ENCODE measurements at places on chromosomes 13 and 19.

GRCh38 chr19:4571305-4571917, 11.9 kb upstream of the SEMA6B start:
- no peak for DNase-seq

DNA sequence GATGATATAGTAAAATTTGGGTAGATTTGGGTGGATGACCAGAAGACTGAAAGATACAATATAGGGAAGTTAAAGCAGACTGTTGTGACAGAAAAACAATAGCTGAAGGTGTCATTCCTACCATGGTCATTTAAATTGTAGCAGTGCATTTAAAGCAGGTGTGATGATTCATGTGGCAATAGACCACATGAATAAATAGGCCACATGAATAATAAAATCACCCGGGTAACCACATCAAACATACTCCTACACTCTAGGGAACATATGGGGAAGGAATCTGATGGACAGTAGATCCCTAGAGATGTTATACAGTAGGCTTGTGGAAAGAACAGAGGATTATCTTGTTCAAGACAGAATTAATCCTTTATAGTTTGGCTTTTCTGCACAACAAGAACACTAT, 392.6 kb downstream of the SLITRK5 start:
- DNase-seq = no peak

DNA sequence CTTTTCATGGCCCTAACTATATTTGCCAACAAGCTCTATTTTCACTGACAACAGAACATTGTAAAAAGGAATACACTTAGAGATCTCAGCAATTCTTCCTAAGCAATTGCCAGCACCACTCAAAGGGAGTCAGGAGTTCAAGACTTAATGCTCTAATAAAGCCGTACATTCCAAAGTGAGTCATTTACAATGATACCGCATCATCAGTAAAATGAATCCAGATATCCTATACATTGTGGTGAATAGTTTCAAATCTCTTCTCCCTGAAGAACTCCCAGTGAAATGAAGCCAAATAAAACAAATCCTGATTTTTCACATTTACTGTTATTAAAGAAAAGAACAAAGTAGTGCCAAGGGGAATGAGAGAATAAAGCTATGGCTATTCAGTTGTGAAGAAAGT, 2898.7 kb upstream of the PCDH20 start:
- no peak for DNase-seq

GRCh38 chr19:49570138-49570856, 10.1 kb downstream of the NOSIP start:
- no peak for DNase-seq

DNA sequence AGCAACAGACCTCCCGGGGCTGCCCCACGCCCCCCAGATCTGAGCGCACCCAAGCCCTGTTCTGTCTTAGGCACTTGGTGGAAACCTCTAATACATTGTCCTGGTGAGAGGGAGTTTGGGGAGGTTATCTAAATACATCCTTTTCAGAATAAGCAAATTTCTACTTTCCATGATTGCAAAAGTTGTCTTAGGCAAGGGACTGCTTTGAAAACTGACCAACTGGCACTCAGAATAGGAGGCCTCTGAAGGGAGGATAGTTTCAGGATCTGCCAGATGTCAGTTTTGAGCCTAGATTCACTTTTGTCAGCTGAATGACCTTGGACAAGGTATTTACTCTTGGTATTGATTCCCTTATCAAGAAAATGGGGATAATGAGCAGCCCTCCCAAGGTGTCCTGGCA, 11.8 kb downstream of the SERP2 start:
- no peak for DNase-seq

GRCh38 chr13:41905600-41906254, 55.2 kb downstream of the VWA8 start:
- no peak for DNase-seq

DNA sequence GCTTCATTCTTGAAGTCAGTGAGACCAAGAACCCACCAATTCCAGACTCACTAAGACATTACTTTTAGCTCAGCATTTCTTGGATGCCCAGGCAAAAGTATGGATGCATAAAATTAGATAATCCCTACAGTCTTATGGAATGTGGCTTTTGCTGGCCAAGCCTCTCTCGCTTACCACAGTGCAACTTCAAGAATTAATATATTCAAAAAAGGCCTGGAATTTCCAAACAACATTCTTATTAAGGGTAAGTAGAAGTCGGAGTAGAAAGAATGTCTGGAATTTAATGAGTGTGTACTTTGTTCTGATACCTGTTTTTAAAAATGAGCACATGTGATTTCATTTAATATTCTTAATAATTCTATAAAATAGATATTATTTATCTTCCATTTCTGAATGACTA, 302.4 kb upstream of the TMTC4 start:
- DNase-seq = no peak

- DNase-seq = no peak
These were observed 50.8 kb downstream of the ATP11A start for GRCh38 chr13:112740502-112741131.

- DNase-seq = no peak
These were observed at the start of gene C5AR2 for GRCh38 chr19:47331931-47332547. Gene C5AR2, plus strand, starts transcription at chr19:47332175. Its CDS starts 8,625 bp downstream, at chr19:47340800.

- no peak for DNase-seq
These were observed 228.7 kb downstream of the KCNRG start for GRCh38 chr13:50243931-50244330.

- no peak for DNase-seq
These were observed 97.5 kb upstream of the FBXL3 start for GRCh38 chr13:77124423-77124822.

DNA sequence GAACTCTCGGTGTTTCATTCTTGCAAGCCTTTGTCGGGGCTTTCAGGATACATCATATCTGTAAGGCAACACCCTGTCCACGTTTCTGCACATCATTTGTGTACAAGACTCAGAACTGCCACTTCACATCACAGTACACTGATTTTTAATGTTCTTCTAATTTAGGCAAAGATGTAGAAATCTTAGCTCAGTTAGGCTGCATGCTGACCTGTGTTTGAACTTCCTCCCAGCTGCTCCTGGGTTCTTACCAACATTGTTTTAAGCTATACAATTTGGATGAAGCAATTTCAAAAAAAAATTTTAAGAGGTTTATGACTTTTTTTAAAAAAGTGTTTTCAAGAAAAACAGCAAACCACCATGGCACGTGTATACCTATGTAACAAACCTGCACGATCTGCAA, 1047.9 kb upstream of the SLC10A2 start:
- no peak for DNase-seq

DNA sequence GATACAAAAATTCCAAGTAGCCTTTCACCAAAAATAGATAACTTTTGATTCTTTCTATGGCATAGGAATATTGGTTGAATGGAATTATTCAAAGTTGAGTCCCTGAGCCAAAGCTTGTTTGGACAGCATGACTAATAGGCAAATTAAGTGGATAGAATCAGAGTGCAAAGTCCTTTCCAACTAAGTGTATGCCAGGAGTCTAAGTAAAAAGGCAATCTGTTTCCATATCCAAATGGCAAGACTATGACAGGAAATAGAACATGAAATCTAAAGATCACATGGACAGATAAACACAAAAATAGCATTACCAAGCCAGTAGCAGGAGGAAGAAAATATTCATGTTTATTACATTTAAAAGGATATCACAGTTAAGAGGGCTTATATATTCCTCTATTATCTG, 804.6 kb downstream of the SLITRK6 start:
- DNase-seq = no peak

GRCh38 chr19:38588041-38588440, 29.7 kb downstream of the MAP4K1 start:
- DNase-seq = no peak

- peak; percentile 79 for DNase-seq
These were observed 744 bp upstream of the POU2F2 start for GRCh38 chr19:42132851-42133528.

GRCh38 chr13:39037410-39037879, 444 bp downstream of the PROSER1 start:
- no peak for DNase-seq

GRCh38 chr13:76331943-76332712, 554.1 kb downstream of the KCTD12 start:
- DNase-seq = no peak

DNA sequence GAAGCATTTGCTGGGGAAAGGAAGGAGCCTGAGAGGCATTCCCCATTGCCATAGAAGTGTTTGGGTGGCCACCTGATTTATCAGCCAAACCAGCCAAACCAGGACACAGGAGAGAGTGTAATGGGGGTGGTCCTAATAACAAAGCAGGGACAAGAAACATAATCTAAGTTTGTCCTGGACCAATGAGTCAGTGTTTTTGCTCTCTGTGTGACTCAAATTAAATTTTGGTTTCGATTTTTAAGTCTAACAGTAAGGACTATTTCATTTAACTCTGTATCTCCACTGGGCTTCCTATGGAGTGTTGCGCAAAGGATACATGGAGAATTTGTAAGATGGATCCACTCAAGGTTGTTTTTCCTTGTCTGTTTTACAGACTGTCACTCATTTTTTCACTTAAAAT, 19.5 kb upstream of the TRPC4 start:
- DNase-seq = no peak

DNA sequence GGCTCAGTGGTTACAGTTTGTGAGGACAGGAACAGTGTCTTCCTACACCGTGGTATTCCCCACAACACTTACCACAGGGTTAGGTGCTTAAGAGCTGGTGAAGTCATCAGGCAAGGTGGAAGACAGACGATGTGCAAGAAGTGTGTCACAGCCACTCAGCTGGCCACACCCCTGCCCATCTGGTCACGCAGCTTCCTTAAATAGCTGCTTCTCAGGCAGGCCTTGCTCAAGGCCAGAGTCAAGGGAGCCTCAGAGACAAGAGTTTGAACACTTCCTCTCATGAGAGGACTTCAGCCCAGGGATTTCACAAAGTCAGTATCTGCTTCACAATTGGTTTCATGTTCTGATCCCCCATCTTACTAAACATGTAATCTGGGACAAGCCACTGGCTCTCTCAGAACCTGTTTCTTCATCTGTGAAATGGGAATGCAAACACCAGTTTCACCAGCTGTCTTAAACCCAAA, 80.3 kb upstream of the FRY start:
- no peak for DNase-seq

- DNase-seq = no peak
These were observed 53.6 kb upstream of the ABCC4 start for GRCh38 chr13:95354680-95355487.

DNA sequence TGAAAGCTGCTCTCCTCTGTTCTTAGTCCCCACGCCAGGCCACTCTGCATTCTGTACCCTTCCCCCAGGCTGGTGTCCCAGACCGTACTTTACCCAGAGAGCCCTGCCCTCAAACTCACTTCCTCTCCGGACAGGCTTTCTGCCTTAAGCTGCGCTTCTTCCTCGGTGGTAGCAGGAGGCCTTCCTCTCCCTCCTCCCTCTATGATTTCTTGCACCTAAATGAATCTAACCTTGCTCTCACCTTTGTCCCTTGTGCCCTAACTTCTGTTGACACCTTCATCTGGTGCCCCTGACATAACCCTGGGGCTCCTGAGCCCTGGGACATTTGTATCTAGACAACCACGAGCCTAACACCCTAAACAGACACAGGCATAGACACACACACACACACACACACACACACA, 29.6 kb upstream of the CEACAM21 start:
- DNase-seq = no peak

DNA sequence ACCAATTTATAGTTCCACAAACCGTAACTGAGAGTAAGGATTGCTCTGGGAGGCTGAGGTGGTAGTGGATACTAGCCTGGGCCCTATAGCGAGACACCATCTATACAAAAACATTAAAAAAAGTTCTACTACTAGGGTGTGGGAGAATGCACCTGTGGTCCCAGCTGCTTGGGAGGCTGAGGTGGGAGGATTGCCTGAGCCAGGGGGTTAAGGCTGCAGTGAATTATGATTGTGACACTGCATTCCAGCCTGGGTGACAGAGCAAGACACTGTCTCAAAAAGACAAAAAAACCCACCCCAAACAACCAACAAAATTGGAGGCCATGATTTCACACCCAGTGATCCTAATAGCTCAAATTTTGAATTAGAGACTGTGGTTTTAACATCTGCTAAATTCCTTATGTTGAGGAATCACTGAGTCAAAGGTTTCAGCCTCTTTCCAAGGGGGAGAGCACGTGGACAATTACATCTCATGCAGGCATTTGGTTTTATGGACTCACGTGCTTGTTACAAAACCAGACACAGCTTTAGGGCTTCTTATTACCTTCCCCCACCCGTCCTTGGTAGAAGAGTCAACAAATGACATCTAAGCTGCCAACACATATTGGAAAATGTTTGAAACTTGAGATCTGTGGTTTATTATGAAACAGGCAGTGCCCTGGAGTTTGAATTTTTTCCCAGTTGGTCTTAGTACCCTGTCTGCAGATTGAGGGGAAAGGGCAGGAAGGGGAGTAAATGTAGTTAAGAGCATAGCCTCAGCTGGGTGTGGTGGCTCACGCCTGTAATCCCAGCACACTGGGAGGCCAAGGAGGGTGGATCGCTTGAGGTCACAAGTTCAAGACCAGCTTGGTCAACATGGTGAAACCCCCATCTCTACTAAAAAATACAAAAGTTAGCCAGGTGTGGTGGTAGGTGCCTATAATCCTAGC, 18.5 kb downstream of the CYP2A6 start:
- DNase-seq = no peak

- DNase-seq = no peak
These were observed 20.5 kb downstream of the IQCN start for GRCh38 chr19:18253716-18254115.

DNA sequence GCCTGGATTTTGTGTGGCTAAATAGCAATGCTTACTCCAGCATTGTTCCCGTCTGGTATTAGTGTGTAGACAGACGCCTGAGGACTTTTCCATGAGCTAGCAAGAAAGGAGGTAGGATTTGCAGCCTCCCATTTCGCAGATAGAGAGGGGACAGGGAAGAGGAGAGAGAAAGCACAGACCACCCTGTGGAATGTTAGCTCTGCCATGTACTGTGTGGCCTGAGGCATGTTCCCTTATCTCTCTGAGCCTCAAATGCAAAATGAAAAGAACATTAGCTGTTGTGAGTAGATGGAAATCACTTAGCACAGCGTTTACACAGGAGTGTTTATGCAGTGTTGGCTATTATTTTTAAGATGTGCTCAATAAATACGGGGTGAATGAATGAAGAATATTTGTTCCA, 45.5 kb downstream of the OLFM4 start:
- no peak for DNase-seq

DNA sequence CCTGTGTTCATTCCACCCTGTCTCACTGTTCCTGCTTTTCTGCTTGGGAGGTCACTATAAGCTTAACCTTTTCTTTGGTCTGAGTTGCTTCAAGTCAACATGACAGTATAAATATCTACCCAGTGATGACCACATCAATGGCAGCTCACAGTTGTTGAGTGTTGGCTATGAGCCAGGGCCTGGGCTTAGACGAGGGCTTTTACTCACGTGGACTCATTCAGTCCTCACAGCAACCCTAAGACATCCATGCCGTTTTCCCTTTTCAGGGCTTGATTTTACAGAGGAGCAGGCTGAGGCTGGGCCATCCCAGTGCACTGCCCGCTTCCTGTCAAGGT, 10.2 kb upstream of the CCDC97 start:
- peak; percentile 33 for DNase-seq

Data from activated T-helper 9 cell treated with anti-CD3 and anti-CD28 coated beads, Interleukin-2, amount 50 U/mL, for 16 hours (primary cell).